ENCODE measurements at places on chromosomes 3 and 15.

DNA sequence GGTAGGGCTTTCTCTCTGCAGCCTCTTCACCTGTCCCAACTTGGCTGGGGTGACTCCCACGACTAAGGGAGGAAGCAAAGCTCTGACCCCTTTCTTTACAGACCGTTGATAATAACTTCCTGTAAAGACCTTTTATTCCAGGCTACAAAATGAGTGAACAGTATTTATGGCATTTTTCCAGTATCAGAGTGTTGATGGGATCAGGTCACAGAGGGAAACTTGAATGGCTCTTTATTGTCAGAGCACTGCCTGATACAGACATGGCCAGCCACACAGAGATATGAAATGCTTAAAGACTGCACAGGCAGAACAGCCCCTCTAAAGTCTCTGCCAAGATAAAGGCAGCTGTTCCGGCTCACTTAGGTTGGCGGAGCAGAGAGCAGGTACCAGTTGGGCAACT is 1033.9 kb upstream of the NR2F2 start:
- DNase-seq: no peak

DNA sequence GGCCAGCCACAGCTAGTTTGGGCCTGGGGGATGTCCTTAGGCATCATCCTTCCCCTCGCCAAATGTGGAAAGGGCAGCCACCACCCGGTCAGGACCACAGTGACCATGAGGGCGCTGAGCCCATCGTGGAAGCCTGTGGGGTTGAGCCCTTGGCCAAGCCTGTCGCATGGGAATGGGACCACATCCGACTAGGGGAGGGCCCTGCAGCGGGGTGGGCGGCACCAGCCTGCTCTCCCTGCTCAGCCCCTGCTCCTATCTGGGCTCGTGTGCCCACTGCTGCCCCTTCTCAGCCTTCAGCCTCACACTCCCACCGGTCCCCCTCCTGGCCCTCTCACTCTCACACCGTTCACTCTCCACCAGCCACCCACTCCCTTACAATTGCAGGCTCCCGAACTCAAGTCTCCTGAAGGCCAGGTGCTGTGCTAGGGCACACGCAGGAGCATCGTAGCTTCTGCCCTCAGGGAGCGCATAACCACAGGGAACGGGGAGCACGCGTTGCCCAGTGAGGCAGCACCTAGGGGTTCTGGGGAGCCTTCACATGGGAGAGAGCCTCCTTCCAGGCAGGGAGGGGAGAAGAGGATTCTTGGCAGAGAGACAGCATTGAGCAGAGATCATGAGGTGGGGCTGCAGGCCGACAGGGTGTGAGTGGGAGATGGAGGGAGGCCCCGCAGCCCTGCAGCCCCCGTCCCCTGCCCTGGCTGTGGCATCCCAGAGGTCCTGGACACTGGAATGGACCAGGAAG is 26.1 kb downstream of the LOXL1 start:
- no peak for DNase-seq

DNA sequence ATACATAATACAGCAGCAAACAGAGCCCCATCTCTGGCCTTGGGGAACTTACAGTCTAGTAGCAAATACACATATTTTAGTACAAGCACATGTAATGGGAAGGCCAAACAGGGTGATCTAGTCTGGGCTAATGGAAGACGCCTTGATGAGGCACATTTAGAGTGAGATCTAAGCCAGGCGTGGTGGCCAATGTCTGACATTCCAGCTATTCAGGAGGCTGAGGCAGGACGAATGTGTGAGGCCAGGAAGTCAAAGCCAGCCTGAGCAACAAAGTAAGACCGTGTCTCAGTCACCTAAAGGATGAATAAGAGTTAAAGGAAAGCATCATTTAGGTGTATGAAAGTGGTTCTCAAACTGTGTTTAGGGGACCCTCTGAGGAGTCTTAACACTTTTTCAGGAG is 291.9 kb downstream of the MAGI1 start:
- no peak for DNase-seq

DNA sequence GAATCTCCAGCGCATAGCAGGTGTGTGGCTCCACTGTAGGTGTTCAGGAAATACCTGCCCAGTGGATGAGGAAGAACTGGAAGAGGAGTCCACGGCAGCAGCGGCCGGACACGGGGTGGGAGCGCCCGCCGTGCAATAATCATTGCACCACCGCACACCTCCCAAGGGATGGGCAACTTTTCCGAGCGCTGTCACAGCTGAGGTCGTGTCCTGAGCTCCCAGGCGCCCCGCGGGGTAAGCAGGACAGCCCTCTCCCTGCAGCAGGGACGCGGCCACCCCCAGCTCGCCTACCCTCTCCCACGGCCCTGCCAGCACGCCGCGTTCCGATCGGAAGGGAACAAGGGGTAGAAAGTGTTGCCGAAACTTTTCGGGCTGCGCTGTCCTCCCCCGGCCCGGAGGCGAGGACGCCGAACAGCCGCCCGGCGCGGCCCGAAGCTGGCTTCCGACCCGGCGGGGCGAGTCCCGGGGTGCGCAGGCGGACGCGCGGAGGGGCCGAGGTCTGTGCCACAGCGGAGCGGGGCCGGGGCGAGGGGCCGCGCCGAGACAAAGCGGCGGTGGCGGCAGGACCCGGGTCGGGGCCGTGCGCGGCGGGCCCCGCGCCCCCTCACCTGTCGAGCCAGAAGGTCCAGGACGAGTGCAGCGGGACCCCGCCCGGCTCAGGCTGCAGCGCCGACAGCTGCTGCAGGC is 475 bp downstream of the EIF4E3 start:
- peak; percentile 20 for DNase-seq

GRCh38 chr3:112767177-112767576 is 79.5 kb downstream of the CD200R1L start:
- DNase-seq: peak; percentile 13

DNA sequence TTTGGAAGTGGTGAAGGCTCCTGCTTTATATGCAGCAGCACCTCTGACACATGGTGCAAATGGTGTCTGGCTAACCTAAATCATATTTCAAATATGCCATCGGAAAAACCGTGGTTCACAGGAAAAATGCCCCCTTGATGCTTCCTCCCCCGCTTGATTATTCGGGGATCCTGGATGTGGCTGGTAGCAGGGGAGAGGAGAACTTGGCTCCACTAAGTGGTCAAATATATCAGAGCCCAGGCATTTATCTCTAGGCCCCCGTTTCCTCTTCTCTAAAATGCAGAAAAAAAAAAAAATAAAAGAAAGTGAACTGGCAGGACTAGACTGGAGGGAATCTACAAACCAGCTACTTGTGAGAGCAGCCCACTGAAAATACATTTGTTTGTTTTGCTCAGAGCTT is 18.2 kb upstream of the ATP2B2 start:
- DNase-seq: no peak

DNA sequence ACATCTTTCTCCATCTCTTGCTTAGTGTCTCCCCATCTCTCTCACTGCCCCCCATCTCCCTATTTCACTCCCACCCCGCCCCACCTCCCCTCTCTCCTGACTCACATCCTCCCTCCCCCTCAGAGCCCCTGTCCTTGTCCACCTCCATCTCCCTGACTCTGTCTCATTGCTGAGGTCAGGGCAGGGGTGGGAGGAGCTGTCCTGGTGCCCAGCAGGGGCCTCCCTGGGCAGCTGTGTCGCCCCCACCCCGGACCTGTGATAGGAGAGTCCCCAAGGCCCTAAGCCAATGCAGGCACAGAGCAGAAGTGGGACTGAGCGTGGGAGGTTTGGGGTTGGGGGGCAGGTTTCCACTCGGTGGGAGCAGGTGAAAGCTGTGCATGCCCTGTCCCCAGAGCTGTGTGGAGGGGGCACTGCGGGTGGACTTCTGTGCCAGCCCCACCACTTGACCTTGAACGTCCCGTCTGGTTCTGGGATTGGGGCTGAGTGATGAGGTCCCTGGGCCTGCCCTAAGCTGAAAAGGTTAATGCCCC is 210.8 kb downstream of the TBC1D2B start:
- no peak for DNase-seq

GRCh38 chr3:85572426-85572825 is 613.6 kb downstream of the CADM2 start:
- DNase-seq: no peak

DNA sequence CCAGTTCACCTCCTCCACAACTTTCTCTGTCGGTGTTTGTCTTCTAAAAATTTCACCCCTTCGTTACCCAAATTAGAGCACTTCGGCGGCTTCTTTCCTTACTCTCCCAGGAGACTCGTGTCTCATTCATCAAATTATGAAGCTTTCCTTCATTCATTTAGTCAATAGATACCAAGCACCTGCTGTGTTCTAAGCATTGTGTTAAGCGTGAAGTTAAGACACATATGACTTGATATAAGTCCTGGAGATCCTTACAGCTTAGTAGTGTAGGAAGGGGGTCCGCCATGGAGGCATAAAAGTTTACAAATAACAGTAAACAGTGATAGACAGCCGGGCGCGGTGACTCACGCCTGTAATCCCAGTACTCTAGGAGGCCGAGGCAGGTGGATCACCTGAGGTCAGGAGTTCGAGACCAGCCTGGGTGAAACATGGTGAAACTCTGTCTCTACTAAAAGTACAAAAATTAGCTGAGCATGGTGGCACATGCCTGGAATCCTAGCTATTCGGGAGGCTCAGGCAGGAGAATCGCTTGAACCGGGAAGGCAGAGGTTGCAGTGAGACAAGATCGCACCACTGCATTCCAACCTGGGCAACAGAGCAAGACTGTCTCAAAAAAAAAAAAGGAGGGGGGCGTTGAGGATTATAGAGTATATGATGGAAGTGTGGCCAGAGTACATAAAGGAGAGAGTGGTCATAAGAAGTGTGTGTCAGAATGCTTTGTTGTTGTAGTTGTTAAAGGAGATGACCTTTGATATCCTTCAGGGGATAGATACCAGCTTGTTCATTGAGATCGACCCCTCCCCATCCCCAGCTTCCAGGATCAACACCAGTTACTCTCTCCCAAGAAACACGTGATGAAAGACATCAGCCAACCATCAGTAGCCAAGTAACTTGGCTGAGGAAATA is 744 bp upstream of the CCDC32 start:
- DNase-seq: no peak

GRCh38 chr3:6862880-6863195 is 1.9 kb downstream of the GRM7 start:
- no peak for DNase-seq

DNA sequence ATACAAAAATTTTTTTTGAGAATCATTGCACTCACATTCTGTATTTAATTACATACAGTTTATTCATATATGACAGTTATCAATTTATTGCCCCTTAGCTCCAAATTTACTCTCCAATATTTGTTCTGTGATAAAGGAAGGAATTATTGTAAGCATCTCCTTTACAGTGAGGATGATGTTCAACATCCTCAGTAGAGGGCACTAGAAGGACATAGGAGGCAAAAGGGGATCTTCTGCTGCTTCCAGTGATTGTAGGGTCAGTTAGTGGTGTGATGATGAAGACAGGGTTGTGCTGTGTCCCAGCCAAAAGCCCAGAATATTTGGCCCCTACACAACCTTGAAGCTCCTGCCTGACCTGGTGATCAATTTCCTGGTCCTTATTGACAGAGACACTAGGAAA is 89.9 kb upstream of the DCBLD2 start:
- no peak for DNase-seq

DNA sequence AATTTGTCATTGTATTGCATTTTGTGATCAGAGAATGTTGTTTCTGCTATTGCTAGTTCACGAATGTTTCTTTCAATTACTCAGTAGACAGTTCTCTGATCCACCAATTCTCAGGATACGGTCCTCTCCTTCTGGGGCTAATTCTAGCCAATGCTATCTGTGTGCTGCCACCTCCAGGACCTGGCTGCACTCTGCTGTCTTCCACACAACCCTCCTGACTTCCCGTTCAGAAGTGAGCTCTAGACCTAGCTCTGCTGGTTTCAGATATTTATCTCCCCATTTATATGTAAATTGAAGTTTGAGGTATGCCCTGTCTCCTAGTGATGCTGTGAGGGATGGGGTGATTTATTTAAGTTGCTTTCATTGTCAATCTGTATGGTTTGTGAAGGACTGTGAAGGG is 21.7 kb upstream of the UBL7 start:
- no peak for DNase-seq

DNA sequence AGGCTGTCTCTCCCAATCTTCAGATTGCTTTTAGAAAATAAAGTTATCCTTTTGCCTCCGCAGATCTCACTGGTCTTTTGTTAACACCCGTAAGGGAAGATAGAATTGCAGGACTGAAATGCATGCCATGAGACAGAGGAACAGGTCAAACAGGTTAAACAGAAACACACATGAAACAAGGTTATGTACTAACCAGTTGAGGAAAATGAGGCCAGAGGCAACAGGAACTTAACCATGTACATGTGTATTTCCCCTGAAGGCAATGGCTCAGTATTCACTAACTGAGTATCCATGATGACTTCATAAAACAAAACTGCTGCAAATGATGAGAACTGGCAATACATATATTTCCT is 169.1 kb upstream of the NSMCE3 start:
- DNase-seq: no peak

DNA sequence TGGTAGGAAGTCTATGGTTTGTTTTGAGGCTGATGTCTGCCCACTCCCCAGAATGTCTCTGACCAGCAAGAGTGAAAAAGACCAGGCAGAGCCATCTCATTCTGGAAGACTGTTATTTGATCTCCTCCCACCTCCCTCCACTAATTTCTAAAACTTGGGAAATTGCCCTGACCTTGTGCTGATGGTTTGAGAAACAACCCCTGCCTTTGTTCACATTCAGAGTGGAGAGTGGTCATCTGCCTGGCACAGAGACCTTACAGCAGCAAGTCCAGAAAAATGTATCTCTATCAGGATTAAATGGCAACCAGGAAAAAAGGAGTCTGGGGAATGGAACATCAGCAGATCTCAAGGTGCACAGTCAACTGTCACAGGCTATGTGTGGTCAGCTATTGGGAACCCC is 25.7 kb downstream of the SPATA12 start:
- no peak for DNase-seq

- no peak for DNase-seq
These were observed 73.9 kb downstream of the BTLA start for GRCh38 chr3:112425382-112425781.

DNA sequence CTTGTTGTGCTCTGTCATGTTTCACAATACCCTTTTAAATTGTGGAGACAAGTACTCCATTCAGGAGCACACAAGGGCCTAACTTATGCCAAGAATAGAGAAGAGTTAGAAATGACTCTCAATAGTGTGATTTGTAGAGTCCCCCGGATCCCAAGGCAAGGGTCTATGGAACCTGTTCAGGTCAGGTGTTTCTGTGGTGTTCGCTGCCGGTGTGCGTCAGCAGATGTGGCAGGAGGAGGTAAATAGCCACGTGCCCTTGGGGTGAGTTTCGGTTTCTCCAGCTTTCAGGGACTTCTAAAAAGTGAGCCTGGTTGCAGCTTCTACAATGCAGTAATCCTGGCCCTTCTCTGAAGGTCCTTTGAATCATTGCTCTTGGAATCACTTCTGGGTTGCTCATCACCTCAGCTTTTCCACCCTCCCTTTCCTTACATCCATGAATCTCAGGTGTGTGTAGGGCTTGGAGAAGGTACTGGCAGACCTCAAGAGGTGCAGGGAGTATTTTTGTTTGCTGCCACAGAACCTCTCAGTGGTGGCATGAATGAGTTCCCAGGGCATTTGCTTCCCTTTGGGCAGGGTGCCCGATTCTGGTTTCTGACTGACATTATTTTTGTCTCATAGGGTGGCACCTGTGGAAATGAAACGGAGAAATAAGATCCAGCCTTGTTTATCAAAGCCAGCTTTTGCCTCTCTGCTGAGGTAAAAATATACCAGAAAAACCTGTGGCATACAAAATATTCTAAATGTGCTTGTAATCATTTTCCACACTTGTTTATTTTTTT is 7.3 kb downstream of the ST3GAL6 start:
- no peak for DNase-seq

Data from CD4-positive, alpha-beta T cell treated with Interleukin-17A for 1 hour (primary cell).